ENCODE measurements at places on chromosomes 11 and 22. TPM values are rescaled to one million over a fixed set of nuclear protein-coding genes. Genes with fewer than 3 reads are reported as not detected.

Gene ACR
- 0.65 TPM for total RNA-seq

DNA sequence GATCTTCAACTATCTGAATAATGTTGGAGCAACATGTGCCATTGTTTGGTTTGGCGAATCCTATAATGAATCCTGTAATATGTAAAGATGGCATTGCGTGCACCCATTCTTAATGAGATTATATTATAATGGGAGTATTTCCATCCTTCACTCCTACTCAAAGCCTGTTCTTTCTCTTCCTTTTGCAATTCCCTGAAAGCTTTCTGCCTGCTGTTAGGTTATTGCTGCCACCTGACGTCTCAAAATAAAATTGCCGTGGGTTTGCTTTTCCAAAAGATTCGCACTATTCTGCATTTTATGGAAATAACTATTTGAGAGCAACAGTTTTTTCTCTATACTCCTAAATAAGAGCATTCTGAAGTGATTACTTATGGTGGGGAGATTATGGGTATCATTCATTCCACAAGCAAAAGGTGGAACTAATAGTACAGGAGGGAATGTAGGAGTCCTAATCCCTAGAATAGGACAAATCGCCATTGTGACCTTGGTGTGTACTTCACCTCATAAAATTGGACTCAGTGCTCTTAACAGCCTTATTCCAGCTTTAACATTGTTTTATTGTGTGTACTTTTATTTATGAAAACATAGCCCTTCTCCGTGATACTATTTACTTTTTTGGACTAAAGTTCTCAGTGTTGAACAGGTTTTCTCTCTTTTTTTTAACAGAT lies 69.6 kb upstream of the ALKBH3 start:
- DNase-seq, result no peak

DNA sequence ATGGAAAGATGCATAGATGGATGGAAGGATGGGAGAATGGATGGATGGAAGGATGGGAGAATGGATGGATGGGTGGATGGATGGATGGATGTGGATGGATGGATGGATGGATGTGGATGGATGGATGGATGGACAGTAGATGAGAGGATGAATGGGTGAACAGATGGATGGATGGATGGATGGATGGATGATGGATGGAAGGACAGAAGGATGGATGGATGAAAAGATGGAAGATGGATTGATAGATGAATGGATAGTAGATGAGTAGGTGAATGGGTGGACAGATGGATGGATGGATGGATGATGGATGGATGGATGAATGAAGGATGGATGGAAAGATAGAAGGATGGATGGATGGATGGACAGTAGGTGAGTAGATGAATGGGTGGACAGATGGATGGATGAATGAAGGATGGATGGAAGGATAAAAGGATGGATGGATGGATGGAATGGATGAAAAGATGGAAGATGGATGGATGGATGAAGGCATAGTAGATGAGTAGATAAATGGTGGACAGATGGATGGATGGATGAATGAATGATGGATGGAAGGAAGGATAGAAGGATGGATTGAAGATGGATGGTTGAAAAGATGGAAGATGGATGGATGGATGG lies 15.5 kb downstream of the FGF3 start:
- no peak for DNase-seq

DNA sequence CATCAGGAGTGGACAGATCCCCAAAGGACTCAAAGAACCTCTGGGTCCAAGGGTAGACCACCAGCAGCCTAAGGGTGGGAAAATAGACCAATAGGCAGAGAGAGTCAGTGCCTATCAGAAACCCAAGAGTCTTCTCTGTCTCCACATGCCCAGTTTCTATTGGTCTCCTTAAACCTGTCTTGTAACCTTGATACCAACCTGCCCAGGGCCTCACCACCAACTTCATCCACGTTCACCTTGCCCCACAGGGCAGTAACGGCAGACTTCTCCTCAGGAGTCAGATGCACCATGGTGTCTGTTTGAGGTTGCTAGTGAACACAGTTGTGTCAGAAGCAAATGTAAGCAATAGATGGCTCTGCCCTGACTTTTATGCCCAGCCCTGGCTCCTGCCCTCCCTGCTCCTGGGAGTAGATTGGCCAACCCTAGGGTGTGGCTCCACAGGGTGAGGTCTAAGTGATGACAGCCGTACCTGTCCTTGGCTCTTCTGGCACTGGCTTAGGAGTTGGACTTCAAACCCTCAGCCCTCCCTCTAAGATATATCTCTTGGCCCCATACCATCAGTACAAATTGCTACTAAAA lies at the start of gene HBB:
TSS of gene HBB (minus strand) at position 340 of the 579 bp plus-strand sequence. CDS start at position 290, 50 bp downstream.
- no peak for DNase-seq

DNA sequence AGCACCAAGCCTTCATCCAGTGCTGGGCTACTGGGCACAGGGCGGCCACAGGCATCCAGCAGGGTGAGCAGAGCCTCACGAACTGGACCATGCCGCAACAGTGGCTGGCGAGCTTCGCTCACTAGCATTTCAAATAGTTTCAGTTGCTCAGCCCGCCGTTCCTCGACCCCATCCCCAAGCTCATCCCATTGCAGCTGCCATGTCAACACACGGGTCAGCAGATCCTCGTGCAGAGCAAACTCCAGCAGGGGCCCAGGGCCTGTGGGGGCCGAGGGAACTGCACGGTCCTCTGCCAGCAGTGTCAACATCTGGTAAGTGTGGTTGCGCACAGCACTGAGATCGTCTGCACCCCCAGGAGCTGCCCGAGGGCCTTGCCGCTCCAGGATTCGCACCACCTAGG lies 10.6 kb downstream of the FHIP1B start:
- no peak for DNase-seq

DNA sequence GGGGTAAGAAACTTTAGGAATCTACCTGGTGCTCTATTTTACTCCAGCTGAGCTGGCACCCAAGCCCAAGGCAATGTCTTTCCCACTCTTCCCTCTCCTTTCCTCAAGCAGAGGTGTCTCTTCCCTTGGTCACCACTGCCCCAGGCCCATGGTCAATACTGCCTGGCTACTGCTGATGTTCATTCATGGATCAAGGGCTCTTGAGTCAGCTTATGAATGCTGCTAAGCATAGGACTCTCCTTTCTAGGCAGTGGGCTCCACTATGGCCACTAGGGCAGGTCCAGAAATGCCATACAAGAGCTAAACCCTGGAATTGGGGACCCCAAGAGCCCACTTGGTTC lies 2.7 kb upstream of the HEPN1 start:
- DNase-seq, result no peak

DNA sequence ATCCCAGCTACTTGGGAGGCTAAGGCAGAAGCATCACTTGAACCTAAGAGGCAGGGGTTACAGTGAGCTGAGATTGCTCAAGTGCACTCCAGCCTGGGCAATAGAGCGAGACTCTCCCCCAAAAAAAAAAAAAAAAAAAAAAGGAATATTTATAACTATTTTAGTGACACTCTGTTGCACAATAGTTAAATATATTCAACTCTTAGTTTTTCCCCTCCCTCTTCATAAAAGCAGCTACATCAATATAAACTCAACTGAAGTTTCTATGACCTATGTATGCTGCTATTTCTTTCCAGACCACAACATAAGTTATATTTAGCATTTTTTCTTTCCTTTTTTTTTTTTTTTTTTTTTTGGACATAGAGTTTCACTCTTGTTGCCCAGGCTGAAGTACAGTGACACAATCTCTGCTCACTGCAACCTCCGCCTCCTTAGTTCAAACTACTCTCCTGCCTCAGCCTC lies 19.2 kb downstream of the CELF1 start:
- no peak for DNase-seq

Measured in posterior vena cava (tissue), 2 donors.